ENCODE measurements at places on chromosomes 1 and 21.
A peak's percentile ranks its signal among the peaks of the same experiment; 100 is the strongest.

GRCh38 chr1:159866905-159867663 lies 4.6 kb upstream of the VSIG8 start:
- DNase-seq, result no peak

- DNase-seq, result no peak
Measured at GRCh38 chr1:93810316-93810715, 68.7 kb downstream of the DNTTIP2 start.

GRCh38 chr1:208923946-208924720 lies 659.4 kb upstream of the CAMK1G start:
- DNase-seq, result no peak

GRCh38 chr1:8370046-8370881 lies 52.4 kb downstream of the SLC45A1 start:
- no peak for DNase-seq

- DNase-seq, result no peak
Measured at GRCh38 chr1:155974208-155975115, 3.9 kb downstream of the ARHGEF2 start.

GRCh38 chr1:87951852-87952251 lies 623.2 kb downstream of the LMO4 start:
- DNase-seq, result no peak

DNA sequence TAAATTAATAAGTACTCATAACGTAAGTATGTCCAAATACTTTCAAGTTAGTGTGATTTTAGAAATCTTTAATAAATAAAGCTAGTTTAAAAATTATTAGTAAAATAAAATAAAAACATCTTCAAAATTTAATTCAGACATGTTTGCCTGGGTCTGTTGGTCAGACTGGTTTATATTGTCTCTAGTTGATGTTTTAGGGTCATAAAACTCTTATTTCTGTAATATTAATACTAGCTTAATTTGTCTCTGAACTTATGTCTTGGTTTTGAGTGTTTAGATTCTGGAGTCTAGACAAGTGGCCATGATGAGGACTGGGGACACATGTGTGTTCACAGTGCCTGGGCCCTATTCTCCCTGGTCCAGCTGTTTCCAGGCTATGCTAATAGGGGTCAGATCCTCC lies 184.5 kb upstream of the TNR start:
- no peak for DNase-seq

- DNase-seq, result no peak
Measured at GRCh38 chr1:213998785-213999184, 11.0 kb downstream of the PROX1 start.

GRCh38 chr1:71634159-71634558 lies 553.3 kb upstream of the ZRANB2 start:
- DNase-seq, result no peak

DNA sequence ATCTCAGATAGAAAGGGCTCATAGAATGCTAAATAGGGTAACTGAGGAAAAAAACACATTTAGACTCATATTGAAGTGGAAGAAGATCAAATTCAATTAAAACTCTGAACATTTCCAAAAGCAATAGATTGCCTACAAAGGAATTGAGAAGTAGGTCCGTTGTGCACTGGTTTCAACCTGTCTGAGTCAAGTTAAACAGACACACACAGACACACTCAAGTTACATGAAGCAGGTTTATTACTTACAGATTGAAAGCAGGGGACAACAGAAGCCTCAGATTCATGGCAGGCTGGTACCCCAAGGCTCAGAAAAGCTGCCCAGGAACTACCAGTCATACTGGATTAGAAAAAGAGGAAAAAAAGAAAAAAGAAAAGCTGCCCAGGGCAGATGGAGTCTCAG lies 20.7 kb upstream of the S100A2 start:
- no peak for DNase-seq

- no peak for DNase-seq
Measured at GRCh38 chr1:61109158-61109557, 26.8 kb downstream of the NFIA start.

DNA sequence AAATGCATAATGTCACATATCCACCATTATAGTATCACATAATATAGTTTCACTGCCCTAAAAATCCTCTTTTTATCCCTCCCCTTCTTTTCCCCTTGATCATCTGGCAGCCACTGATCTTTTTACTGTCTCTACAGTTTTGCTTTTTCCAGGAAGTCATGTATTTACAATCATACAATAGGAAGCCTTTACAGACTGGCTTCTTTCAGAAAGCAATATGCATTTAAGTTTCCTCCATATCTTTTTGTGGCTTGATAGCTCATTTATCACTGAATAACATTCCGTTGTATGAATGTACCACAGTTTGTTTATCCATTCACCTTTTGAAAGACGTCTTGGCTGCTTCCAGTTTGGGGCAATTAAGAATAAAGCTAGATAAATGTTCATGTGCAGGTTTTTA lies 14.3 kb upstream of the WDTC1 start:
- DNase-seq, result no peak

DNA sequence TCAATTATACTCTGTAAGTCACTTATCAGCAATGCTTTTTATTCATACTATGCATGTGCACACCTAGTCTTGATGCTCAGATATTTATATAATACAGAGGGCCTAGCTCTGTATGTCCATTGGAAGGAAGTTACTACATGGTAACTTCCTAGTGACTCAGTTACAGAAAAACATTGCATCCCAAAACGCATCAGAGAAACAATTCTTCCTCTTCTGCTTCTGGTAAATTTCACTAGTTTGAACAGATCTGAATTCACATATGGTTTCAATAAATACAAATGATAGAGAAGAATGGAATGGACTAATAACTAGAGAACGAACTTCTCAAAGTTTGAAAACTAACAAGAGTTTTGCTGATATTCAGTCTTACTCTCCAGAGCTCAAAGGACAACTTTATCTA lies 811.3 kb upstream of the ADGRL2 start:
- no peak for DNase-seq

GRCh38 chr1:89762386-89762778 lies 58.5 kb upstream of the LRRC8D start:
- DNase-seq, result no peak

GRCh38 chr1:160911441-160911840 lies 26.5 kb upstream of the ITLN1 start:
- DNase-seq, result no peak

DNA sequence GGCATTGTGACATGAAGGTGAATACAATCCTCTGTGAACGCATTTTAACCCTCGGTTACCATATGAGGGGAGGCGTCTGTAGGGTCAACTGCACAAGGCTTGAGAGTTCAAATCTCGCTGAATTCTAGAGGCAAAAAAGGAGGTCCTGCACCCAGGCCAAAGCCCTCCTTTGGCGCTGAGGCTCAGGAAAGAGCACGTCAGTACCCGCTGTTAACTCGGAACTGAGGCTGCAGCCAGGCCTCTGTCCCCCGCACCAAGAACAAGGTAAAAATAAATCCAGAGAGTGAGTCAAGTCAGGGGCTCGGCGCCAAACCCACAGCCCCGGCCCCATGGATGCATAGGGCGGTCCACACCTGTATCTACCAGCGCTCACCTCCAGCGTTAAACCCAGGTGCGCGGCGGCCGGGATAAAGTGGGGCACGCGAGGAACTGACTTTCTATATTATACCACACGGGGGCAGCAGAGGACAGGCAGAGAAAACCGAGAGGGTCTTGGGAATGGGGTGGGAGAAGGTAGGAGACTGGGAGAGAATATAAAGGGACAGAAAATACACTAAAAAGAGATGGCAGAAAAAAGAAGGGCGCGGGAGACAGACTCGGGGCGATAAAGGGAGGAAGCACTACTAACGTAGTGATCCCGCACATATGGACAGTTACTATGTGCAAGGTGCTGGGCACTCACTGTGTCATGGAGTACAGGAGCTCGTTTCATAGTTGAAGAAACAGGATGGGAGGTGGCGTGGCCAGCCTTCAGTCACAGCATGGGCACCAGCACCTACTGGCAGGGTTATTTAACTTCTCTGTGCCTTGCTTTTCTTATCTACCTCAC lies 54.9 kb downstream of the DMRTA2 start:
- peak; percentile 16 for DNase-seq

GRCh38 chr1:158362941-158363340 lies 9.2 kb downstream of the CD1E start:
- no peak for DNase-seq

- no peak for DNase-seq
Measured at GRCh38 chr1:117591252-117591651, 14.6 kb upstream of the TENT5C start.

- no peak for DNase-seq
Measured at GRCh38 chr1:44200336-44200735, 12.9 kb upstream of the DMAP1 start.

DNA sequence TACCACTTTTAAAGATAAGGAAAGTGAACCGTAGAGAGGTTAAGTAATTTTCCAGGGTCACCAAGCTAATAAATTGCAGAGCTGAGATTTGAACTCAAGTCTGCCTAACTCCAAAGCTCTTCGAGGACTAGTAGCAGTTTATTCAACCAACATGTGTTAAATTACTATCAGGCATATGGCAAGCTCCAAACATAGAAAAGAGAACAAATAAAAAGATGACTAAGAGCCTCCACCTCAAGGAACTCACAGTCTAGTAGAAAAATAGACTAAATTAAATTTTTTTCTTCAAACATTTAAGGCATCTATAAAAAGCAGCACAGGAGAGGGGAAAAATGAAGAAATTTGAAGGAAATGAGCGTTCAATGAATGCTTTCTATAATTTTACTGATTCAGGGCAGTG lies 22.2 kb downstream of the SLC9C2 start:
- no peak for DNase-seq

- no peak for DNase-seq
Measured at GRCh38 chr1:59013276-59013927, 229.6 kb upstream of the JUN start.

- DNase-seq, result no peak
Measured at GRCh38 chr1:41340655-41341364, 20.4 kb upstream of the FOXO6 start.

DNA sequence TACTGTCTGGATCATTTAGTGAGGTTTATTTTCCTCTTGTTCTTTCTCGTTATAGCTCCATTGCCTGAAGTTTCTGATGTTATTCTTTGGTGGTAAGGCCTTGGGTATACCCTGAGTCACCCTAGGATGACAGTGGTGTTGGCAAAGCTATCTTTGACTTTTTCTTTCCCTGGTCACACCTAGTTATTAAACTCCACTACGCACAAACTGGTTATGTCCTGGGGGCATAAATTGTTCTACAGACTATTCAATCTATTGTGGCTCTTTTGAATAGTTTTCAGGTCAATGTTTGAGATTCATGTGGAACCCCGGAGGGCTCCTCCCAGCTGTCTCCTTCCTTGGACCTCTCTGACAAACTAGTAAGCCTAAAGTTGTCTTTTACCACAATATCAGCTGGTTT lies 157.7 kb downstream of the SLC35F3 start:
- DNase-seq, result no peak

DNA sequence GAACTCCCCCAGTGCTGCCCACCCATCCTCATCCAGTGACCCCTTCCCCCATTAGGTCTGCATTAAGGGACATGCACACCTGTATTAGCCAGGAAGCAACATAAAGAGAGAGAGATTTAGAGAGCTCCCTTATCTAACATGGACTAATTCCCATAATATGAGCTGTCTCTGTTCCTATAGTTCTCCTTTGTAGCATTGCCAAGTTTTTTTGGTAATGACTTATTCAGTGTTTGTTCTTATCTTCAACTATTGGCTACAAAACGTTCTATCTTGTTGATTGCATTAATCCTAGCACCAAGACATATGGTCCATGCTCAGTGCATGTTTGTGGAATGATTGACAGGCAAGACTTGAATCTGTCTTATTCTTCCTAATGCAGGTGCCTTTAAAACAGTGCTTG lies 264.0 kb downstream of the ADGRL2 start:
- no peak for DNase-seq

DNA sequence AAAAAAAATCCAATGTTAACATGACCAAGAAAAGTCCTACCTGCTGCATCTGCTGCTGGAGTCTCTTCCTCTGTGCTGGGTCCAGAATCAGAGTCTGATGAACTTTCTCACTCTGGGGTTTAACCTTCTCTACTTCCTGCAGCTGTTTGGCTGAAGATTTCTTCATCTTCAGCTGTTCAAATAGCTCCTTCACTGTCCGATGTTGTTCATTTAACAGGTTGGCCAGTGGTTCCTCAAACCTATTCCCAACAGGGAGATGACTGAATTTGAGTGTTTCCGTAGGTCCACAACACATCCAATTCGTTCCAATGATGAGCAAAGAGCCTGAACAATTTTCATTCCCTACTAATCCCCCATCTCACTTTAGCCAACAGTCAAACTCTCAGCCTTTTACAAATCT lies 79.4 kb downstream of the GON4L start:
- no peak for DNase-seq

- DNase-seq, result no peak
Measured at GRCh38 chr21:34519016-34519415, 7.0 kb upstream of the KCNE1 start.

- peak; percentile 18 for DNase-seq
Measured at GRCh38 chr21:23887725-23888306, 1719.5 kb downstream of the MRPL39 start.

- DNase-seq, result no peak
Measured at GRCh38 chr1:109204484-109204883, 9.2 kb upstream of the SARS1 start.

DNA sequence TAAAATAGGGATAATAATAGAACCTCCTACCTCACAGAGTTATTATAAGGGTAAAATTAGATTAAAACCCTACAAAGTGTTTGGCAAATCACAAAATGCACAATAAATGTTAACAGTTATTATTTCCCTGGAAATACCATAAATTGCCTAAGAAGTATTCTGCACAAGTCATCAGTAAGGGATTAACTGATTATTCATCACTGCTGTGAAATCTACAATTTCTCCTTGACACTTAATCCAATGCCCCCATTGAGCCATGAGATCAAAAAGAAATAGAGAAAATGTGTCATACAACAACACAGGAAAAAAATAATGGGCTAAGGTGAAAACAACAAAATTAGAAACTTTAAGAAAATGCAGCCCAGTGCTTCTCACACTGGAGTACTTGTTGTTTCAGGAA lies 6.7 kb upstream of the SEC16B start:
- DNase-seq, result no peak

GRCh38 chr1:87185077-87185476 lies 143.6 kb upstream of the LMO4 start:
- DNase-seq, result no peak

- no peak for DNase-seq
Measured at GRCh38 chr1:160040476-160040875, 8.7 kb upstream of the PIGM start.

DNA sequence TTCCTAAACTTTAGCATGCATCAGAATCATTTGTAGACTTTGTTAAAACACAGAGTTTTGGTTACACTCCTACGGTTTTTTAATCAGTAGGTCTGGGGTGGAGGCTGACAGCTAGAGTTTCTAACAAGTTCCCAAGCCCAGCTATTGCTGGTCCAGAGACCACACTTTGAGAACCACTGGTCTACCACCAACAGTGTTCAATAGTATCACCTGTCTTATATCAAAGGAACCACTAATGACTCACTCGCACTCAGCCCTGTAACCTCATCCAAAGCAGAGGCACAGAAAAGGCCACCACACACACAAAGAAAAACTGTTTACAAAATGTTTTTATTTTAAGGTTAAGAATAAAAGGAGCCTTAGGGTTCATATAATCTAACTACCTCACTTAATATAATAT lies 68.7 kb downstream of the HIVEP3 start:
- DNase-seq, result peak; percentile 15

GRCh38 chr1:172135076-172135672 lies 285.3 kb upstream of the C1orf105 start:
- peak; percentile 27 for DNase-seq
